MM.1S (cell line): ENCODE measurements at places on chromosomes 3 and 15.
A peak's percentile ranks its signal among the peaks of the same experiment; 100 is the strongest.

- DNase-seq, result no peak
- no peaks in the 10 kb centered on the region for H3K4me1 ChIP-seq
- no peaks in the 10 kb centered on the region for H3K27me3 ChIP-seq
- H3K36me3 ChIP-seq, result no peaks in the 10 kb centered on the region
- H3K4me3 ChIP-seq, result no peak overlapping the region
- H3K27ac ChIP-seq, result no peak overlapping the region
Measured at GRCh38 chr3:129039271-129040038, 21.1 kb upstream of the GP9 start.

DNA sequence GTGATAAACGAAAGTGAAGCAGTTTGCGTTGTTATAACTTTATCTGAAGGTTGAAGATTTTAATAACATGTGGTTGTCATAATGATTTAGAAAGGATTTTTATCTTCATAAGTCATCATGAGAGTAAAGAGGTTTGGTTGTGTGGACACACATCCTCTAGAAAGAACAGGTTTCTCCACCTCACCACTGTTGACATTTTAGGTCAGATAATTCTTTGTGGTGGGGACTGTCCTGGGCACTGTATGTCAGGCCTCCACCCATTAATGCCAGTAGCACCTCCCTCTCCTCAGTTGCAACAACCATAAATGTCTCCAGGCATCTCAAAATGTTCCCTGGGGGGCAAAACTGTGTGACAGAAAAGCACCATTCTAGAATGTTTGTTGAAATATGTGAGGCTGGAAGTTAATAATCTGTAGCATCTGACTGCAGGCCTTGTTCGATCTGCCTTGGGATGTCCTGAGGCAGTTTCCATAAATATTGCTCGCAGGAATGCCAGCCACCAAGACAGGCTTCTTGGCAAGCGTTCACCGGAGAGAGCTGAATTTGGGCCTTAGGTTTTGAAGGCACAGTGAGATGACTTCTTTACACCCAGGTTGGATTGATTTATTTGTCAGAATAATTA, 100.1 kb downstream of the ADAMTSL3 start:
- no peaks in the 10 kb centered on the region for H3K36me3 ChIP-seq
- H3K27ac ChIP-seq, result no peak overlapping the region
- no peaks in the 10 kb centered on the region for H3K4me1 ChIP-seq
- H3K4me3 ChIP-seq, result no peak overlapping the region

DNA sequence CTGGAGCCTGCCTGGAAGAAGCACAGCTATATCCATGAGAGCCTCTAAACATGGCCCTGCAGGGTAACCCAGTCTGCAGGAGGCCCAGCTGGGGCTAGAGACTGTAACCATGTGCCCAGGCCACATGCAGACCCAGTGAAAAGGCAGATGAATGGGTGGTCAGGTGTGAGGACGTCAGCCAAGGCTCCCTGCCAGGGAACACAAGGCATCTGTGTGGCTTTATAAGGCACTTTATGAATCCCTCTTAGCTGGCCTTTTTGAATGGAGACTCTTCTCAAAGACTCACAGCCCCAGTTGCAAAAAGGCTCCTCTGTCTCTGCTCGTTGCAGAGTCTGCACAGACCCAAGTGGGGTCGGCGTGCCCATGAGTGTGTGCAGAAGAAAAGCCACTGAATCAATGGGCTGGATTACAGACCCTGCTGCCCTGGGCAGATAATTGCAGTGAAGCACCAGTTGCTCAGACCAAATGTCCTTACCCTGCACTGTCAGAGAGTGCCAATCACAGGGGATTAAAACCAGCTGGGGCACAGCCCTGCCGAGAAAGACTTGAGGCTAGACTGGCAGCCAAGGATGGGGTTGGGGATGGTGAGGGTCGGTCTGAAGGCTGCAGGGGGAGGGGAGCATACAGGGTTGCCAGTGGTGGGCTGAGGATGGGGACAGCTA, 154.2 kb downstream of the RAB11A start:
- no peak overlapping the region for H3K4me3 ChIP-seq
- no peak overlapping the region for H3K27ac ChIP-seq
- H3K36me3 ChIP-seq, result no peaks in the 10 kb centered on the region
- no peak for DNase-seq
- H3K4me1 ChIP-seq, result no peaks in the 10 kb centered on the region

GRCh38 chr15:35445891-35446290, 100.1 kb downstream of the DPH6 start:
- no peaks in the 10 kb centered on the region for H3K4me1 ChIP-seq
- H3K27me3 ChIP-seq, result no peaks in the 10 kb centered on the region
- no peak overlapping the region for H3K27ac ChIP-seq
- no peak for DNase-seq
- H3K4me3 ChIP-seq, result no peak overlapping the region

- H3K4me3 ChIP-seq, result no peak overlapping the region
- DNase-seq, result no peak
- no peak overlapping the region for H3K27ac ChIP-seq
- no peaks in the 10 kb centered on the region for H3K4me1 ChIP-seq
- no peaks in the 10 kb centered on the region for H3K27me3 ChIP-seq
Measured at GRCh38 chr3:116039651-116039985, 405.7 kb downstream of the LSAMP start.

DNA sequence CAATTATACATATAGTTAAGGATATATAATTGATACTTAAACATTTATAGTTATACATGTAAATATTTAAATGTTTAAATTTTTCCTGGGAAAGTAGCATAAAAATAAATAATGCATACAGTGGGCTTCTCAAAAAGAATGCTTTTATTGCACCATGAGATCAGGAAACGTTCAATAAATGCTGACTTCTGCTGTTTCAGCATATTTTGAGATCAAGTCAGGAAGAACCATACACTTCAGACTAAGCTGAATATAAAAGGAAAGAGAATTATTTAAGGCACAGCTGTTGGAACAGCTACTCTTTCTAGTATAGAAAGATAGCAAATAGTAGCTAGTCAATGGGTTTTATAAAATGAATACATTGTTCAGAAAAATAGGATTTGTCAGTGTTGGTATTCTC, 1462.3 kb upstream of the CADM2 start:
- no peaks in the 10 kb centered on the region for H3K4me1 ChIP-seq
- H3K27me3 ChIP-seq, result no peaks in the 10 kb centered on the region
- DNase-seq, result no peak
- H3K36me3 ChIP-seq, result no peaks in the 10 kb centered on the region
- no peak overlapping the region for H3K4me3 ChIP-seq

DNA sequence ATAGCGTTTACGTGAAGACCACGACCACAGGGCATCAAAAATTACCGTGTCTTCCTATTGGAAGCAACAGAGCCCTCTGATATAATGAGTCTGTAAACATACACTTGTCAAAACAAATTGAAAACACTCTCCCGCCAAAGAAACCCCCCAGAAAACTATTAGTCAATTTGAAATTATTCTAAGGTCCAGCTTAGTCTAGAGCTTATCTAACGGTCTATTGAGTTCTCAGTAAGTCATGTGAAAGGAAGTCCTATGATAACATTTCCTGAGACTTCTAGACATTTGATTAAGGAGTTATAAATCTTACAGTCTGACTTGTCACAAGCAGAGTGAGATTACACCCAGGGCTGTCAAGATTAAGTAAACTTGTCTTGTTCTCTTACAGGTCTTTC, 356.3 kb downstream of the FOXP1 start:
- H3K4me1 ChIP-seq, result no peaks in the 10 kb centered on the region
- no peak overlapping the region for H3K4me3 ChIP-seq
- no peaks in the 10 kb centered on the region for H3K36me3 ChIP-seq
- no peaks in the 10 kb centered on the region for H3K27me3 ChIP-seq
- DNase-seq, result no peak
- H3K27ac ChIP-seq, result no peak overlapping the region

- H3K4me3 ChIP-seq, result peak overlapping the region; percentile 87
- H3K27ac ChIP-seq, result no peak overlapping the region
- H3K4me1 ChIP-seq, result peaks cover 20% of the 10 kb centered on the region
- H3K36me3 ChIP-seq, result no peaks in the 10 kb centered on the region
Measured at GRCh38 chr3:53161450-53161819, 426 bp downstream of the PRKCD start.

DNA sequence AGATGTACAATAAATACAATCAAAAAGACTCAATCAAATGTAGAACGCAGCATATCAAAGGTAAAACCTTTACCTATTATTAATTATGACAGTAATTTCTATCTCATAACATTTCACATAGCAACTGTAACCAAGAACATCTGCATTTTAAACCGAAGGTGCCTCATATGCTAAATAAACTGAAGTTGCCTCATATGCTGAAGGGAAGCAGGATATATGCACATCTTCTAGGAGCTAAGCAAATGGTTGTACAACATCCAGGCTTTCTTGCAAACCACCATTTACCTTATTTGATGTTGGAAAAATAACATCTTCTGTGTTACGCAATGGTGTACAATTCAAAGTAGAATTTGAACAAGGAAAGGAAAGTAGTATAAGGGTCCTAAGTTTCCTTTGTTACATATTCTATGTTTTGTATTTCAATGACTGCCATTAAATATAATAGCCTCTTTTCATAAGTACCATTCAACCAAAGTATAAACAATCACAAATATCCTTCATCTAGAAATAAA, 145.9 kb downstream of the SATB1 start:
- no peaks in the 10 kb centered on the region for H3K4me1 ChIP-seq
- H3K27me3 ChIP-seq, result no peaks in the 10 kb centered on the region
- no peak for DNase-seq
- no peaks in the 10 kb centered on the region for H3K36me3 ChIP-seq

DNA sequence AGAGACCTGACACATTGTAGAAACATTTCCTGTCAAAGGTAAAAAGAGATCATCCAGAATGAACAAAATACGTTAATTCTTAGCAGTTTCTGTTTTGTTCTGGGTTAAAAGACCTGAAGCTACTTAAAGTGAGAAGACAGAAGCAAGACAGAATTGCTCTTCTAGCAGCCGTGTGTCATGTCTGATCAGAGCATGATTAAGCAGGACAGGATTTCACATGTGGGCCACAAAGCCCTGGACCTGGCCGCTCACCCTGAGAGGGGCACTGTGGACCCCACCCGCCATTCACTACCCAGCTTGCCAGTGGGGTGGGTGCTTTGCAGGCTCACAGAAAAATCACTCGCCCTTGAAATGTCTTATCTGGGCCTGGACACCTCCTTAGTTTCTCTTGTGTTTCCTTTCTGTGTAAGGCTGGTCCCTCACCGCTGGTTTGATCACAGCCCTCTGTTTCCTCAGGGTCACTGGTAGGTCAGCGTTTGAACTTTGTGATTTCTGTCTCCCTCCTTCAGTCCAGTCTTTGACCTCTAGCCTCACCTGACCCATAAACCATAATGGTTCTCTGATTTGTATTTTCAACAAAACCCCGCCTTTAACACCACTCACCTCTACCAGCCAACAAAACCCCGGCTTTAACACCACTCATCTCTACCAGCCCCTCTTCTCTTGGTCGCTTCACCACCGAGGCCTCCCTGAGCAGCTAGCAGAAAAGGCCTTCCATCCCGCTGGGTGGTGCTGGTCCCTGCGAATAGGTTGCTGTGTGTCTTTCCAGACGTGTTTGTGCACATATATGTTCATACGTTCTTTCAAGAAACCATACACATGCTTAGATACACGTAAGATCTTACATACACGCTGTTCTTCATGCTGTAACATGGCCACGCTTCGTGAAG, 185.0 kb downstream of the OR4M2 start:
- no peaks in the 10 kb centered on the region for H3K4me1 ChIP-seq
- no peaks in the 10 kb centered on the region for H3K36me3 ChIP-seq
- no peak overlapping the region for H3K27ac ChIP-seq
- no peak for DNase-seq
- H3K27me3 ChIP-seq, result no peaks in the 10 kb centered on the region
- H3K4me3 ChIP-seq, result no peak overlapping the region

- H3K27me3 ChIP-seq, result no peaks in the 10 kb centered on the region
- no peak overlapping the region for H3K27ac ChIP-seq
- H3K4me1 ChIP-seq, result no peaks in the 10 kb centered on the region
Measured at GRCh38 chr3:137409584-137409983, 354.5 kb upstream of the SOX14 start.

DNA sequence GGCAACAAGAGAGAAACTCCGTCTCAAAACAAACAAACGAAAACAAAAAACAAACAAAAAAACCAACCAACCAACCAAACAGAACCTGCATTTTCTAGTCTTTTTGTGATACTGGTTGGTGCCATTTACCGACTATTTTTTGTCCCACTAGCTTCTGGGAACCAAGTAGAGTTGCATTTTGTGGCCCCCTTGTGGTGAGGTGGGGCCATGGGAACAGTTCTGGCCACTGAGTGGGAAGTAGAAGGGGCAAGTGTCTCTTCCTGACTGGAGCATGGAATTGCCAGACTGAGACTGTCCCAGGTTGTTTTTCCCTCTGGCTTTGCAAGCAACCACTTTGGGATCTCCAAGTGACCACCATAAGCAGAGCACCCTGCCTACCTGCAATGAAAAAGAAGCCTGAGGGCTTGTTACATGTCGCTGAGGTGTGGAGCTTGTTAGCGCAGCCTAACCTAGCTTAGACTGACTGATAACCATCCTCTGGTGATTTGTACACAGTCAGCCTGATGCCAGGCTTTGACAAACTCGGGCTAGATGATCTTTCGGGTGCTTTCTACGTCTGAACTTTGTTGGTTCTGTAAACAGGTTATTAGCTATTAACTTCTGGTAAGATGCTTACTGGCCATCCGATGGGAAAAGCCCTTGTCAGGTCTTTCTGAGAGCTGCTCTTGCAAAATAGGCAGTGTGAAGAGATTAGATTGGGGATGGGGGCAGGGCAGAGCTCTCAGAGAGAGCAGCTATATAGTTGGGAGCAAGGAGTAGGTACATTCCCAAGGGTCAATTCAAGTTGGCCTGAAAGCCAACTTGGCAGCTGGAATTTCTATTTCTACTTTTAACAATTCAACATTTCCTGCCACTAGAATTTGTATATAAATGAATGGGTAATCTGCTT, 172.2 kb downstream of the SSR3 start:
- no peak overlapping the region for H3K27ac ChIP-seq
- peak; percentile 73 for DNase-seq
- H3K4me1 ChIP-seq, result no peaks in the 10 kb centered on the region
- no peaks in the 10 kb centered on the region for H3K36me3 ChIP-seq
- no peaks in the 10 kb centered on the region for H3K27me3 ChIP-seq

- H3K27me3 ChIP-seq, result no peaks in the 10 kb centered on the region
- H3K4me1 ChIP-seq, result peaks cover 8% of the 10 kb centered on the region
- DNase-seq, result no peak
- no peak overlapping the region for H3K27ac ChIP-seq
- H3K4me3 ChIP-seq, result no peak overlapping the region
Measured at GRCh38 chr15:94383041-94383440, 151.7 kb downstream of the MCTP2 start.
